Suppressor macrophage treated with lipopolysaccharide for 4 hours (primary cell): ENCODE measurements at places on chromosomes 6 and 20.
A peak's percentile ranks its signal among the peaks of the same experiment; 100 is the strongest.

- DNase-seq, result no peak
Observed at GRCh38 chr6:15539722-15540270, 123.0 kb downstream of the DTNBP1 start.

GRCh38 chr20:59743767-59744485, 139.6 kb downstream of the PHACTR3 start:
- DNase-seq, result no peak

- DNase-seq, result no peak
Observed at GRCh38 chr6:3746119-3746691, 5.3 kb downstream of the PXDC1 start.

DNA sequence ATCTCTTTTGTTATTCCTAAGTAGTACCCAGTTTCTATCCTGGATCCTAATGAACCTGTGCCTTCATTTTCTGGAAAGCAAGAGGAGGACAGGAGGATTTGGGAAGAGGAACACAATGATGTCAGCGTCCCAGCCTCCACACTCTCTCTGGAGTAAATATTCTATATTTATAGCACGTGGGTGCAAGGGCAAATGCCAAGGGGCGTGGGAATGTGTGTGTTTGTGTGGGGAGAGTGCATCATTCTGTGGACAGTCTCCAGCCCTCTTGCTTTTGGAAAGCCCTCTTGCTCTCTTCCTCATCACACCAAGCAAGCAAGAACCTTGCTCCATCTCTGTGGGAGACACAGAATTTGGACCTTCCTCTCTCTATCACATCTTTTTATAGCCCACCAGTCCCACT, 103.2 kb upstream of the EMILIN3 start:
- no peak for DNase-seq

- peak; percentile 2 for DNase-seq
Observed at GRCh38 chr6:52162940-52163908, 23.0 kb upstream of the IL17A start.

DNA sequence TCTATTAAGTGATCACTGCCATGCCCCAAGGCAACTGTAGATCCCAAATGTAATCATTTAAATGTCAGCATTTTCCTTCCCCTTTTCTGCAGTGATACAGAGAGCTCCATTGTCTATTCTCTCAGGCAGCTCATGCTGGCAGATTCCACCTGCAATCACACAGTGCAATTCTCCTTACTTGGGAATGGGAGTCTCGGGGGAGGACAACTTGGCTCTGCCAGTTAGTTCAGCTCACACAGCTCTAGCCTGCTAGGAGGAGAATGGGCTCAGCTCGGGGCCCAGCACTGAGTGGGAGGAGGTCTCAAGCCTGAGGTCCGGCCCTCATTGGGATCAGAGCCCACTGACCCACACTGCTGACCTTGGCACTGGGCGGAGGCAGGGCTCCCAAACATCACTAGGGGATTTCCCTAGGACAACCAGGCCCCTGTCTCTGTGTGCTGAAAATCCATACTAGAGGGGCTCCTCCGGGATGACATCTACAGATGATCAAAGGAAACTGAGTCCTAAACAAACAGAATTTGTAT, 109.2 kb upstream of the ASF1A start:
- peak; percentile 58 for DNase-seq

DNA sequence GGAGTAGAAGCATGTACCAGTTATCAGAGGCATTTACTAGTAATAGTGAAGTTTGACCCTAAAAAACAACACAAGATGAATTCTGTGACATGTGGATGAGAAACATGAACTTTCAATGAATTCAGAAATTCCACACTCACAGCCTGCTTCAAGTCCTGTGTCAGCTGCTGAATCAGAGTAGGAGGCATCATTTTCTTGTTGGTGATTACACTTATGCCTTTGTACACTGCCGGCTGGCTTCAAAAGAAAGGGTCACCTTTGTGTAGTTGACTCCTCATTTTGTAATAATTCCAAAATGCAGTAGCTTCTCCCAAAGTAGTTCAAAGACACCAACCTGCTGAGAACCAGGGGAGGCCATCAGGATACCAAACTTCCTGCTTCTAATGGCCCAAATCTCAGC, 165.5 kb downstream of the BACH2 start:
- DNase-seq, result no peak

DNA sequence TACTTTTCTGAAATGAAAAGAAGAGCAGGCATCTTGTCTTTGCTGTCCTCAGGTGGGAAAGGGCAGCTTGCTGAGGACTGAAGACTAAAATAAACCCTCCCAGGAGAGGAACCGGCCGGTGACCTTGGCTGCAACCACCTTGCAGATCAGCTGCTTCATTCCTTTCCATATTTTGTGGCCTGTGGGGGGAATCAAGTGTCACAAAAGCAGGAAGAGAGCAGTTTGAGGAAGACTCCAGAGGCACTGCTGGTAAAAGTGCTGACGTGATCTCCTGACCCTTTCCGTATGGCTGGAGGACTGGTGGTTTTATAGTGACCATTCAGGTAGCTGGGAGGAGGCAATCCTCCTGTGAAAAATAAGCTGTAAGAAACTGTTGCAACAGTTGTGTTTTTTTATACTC, 157.0 kb downstream of the PLCB4 start:
- no peak for DNase-seq

DNA sequence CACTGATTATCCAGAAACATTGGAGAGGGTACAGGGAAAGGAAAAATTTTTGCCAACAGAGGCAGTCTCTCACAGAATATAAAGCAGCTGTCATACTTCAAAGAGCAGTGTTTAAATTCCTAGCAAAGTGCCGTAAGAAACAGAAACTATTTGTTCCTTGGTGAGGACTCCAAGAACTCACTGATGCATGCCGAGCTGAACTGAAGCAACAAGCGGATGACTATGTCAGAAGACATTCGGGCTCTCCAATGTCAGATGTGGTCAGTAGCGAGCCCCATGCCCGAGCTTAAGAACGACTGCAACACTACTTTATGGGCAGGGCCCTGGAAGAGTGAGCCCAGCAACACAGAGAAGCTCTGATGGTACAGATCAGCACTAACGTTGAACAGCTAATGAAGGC, 54.7 kb downstream of the OR2B6 start:
- no peak for DNase-seq

- no peak for DNase-seq
Observed at GRCh38 chr20:24872291-24873024, 76.6 kb upstream of the CST7 start.

DNA sequence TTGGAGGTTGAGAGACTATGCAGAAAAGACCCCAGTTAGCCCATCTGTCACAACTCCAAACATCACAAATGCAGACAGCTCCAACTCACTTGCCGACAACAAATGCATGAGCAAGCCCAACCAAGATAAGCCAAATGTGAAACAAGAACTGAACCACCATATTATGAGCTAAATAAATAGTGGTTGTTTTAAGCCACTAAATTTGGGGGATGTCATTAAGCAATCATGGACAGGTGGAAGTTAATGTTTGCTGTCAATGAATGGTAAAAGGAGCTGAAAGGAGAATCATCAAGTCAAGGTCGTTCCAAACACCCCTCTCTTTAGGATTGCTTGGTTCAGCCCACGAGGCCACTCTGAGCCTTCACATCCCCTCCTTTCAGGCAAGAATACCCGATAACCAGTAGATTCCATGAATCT, 71.2 kb upstream of the PLCB4 start:
- no peak for DNase-seq

DNA sequence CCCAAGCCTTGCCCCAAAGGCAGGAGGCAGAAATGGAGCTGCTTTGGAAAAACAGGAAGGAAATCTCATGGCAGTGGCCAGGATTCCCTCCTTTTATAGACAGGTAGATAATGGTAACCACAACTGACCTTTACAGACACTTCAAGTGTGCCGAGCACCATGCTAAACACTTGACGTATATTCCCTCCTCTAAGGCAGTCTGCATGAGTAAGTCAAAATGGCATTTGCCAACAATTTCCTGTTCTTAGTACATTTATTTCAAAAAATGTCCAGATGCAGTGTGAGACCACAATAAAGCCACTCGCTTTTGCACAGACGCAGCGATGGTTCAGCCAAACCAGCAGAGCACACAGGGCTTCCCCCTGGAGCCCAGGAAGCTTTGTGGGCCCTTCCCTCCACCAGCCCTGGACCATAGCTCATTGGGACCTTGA, 16.5 kb upstream of the GPR6 start:
- DNase-seq, result no peak

- DNase-seq, result no peak
Observed at GRCh38 chr6:120764312-120764711, 570.0 kb downstream of the TBC1D32 start.

- DNase-seq, result no peak
Observed at GRCh38 chr6:37492991-37493660, 6.6 kb downstream of the CCDC167 start.

GRCh38 chr20:39195582-39196021, 233.5 kb downstream of the DHX35 start:
- DNase-seq, result no peak

- DNase-seq, result no peak
Observed at GRCh38 chr6:10481101-10481500, 40.0 kb upstream of the GCNT2 start.

DNA sequence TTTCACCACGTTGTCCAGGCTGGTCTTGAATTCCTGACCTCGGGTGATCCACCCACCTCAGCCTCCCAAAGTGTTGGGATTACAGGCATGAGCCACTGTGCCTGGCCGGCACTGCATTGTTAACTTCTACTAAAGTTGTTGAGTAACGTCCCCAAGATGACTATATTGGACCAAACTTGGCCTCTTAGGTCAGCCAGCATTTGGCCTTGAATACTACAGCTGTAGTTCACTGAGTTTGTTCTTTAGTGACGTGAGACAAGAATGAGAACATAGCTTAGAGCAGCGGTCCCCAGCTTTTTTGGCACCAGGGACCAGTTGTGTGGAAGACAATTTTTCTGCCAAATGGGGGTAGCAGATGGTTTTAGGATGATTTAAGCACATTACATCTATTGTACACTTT, 237.1 kb downstream of the TBC1D7 start:
- DNase-seq, result no peak

DNA sequence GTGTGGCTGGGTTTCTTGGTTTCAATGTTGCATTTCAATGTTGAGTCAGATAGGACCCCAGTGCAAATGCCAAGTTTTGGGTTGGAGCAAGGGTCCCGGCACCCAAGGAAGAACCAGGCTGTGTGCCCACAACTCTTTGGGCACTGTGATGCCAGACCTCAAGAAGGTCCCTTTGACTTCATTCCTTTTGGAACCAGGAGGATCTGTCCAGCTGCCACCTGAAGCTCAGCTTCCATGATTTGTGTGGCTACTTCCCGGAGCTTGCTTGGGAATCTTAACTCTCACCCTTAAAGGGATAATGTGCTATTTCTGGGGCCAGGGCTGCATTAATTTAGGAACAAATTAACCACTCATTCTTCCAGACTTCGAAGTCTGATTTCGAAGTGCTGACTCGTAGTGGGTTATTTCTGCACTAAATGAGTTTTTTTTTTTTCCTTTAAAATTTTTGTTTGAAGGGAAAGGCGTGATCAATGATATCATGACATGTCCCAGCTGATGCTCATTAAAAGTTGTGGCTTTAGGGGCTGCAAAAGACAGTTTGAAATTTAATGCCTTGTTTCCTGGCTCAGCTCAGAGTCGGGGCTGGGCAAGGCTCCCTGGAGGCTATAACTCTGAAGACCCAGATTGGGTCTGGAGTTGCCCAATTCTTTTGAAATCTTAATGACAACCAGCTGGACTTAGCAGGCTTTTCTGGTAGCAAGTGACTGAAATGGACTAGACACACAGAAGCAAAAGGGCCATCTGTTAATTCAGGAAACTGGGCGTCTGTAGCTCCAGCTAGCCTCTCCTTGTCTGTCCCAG, 24.0 kb upstream of the PHACTR3 start:
- no peak for DNase-seq

GRCh38 chr20:20276811-20277530, 90.9 kb upstream of the INSM1 start:
- DNase-seq, result peak; percentile 43

- peak; percentile 58 for DNase-seq
Observed at GRCh38 chr6:136284909-136285308, 4.7 kb downstream of the BCLAF1 start.

DNA sequence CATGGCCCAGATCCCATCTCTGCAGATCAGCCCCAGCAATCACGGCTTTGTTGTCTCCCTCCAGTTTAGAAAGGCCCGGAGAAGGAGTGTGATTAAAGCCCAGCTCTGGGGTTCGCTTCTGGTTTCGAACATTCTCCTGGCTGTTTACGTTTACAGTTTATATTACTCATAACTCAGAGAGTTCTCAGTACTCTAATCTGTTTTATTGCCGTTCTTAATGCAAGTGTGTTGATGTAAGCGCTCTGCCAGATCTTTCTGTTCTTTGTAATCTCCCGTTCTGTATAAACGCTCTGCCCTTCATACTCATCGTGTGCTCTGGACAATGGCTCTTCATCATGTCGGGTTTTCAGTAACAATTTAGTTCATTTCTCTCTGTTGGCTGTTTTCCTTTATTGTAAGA, 118.0 kb upstream of the PRND start:
- no peak for DNase-seq

GRCh38 chr6:47195011-47195650, 114.6 kb downstream of the TNFRSF21 start:
- no peak for DNase-seq

- DNase-seq, result no peak
Observed at GRCh38 chr6:108996208-108996607, 98.4 kb downstream of the SESN1 start.

DNA sequence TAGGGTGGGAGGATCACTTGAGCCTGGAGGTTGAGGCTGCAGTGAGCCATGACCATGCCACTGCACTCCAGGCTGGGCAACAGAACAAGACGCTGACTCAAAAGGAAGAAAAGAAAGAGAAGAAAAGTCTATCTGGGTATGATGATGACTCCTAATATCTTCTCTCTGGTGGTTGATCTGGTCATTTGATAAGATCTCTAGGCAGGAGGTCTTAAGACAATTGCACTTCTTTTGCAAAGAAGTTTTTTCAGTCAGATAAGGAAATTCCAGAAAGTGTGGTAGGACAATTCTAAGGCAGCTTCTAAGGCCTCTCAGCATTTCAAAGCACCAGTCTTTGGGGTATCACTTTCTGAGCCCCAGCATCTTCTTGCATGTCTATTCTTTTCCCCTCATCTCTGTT, 7.7 kb upstream of the AIF1 start:
- DNase-seq, result no peak

DNA sequence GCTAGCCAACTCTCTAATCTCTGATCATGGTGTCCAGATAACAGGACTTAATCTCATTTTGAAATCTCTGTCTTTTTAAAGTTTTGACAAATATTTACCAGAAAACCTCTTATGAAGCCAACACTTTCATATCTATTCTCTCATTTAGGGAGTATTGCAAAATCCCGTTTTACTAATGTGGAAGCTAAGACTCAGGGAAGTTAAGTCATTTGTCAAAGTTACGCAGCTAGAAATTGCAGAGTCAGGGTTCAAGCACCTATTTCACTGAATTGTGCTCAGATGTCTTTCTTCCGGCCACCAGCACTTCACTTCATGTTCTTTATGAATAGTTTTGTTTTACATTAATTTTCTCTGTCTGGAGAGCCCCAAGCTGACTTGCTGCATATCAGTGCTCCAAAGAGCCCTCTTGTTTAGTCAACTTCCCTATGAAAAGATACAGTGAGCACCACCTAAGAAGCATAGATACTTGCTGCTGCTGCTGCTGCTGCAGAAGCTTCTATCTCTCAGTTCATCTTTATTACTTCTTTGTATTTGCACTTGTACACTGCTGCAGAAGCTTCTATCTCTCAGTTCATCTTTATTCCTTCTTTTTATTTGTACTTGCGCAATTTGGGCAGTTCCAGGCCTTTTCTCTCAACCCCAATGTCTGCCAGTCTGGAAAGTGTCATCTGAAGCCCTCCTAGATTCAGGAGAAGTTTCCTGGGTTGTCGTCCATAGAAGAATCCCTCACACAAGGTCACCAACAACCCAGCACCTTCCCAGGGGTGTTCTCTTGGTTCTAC, 329.7 kb downstream of the MAFB start:
- DNase-seq, result peak; percentile 83
